Activated CD4-positive, alpha-beta T cell treated with anti-CD3 and anti-CD28 coated beads, Interleukin-2, amount 50 U/mL, for 1 hour (primary cell): ENCODE measurements at places on chromosomes 2 and 18.

DNA sequence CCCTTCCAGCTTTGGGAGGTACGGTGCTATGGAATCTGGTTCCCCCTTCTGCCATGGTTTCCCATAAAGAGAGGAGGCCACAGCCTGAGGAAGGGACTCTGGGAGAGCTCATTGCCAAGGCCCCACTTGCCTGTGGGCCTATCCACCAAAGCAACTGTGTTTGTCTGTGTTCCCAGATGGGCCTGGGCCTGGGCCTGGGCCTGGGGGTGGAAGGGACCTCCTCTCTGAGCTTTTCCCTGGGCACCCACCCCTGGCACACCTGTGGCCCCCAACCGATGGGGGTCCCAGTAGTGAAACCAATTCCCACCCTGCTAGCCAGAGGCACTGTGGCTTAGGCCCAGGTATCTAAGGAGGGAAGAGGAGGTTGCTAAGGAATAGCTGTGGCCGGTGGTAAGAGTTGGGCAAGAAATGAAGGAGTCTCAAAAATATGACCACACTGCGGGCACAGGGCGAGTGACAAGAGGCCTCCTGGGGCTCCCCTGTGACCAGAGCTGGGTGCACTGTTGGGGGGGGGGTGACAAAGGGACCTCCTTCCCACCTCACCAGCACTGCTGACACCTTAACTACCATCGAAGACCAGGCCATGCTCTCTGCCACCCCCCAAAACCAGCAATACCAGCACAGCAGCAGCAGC, 4.9 kb upstream of the DUSP2 start:
- DNase-seq = no peak

DNA sequence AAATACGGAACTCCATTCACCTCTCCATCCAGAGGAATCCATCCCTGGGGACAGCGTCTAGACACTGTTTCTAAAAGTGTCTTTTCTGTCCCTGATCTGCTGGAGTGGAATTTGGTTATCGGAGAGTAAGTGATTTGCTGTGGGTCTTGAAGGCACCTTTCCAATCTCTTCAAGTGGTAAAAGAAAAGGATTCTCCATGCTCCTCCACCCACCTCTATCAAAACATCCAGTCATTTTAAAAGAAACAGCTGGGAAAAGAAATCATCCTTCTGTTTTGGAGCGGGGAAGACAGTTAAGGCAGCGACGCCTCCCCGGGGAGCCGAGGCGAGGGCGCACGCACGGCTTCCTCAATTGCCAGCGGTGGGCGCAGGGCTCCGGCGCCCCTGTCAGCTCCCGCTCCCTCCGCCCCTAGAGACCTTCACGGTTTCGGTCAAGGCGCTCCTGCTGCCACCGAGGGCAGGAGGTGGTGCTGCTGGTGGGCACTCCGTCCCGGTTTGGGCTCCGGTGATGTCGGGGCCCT, 547 bp downstream of the SLC35F5 start:
- peak; percentile 16 for DNase-seq

DNA sequence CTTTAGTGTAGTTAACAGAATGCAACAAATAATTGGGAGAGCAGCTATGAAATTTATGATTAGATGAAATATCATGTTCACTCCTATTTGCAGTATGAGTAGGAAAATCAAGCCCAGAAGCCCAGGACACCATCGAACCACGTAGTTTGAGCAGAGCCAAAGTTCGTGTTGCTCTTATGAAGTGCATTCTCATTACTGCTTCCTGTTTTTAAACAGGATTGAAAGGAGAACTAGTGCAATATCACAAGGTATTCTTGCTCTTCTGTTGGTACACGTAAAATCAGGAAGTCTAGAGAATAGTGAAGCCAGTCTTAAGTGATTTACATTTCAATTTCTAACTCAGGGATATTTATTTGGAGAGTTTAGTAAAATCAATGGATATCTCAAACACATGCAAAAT, 21.1 kb downstream of the ARHGAP15 start:
- no peak for DNase-seq

- DNase-seq = no peak
Observed at GRCh38 chr2:218831378-218831990, at the start of gene PRKAG3. Gene PRKAG3 (minus strand): TSS chr2:218831803.

DNA sequence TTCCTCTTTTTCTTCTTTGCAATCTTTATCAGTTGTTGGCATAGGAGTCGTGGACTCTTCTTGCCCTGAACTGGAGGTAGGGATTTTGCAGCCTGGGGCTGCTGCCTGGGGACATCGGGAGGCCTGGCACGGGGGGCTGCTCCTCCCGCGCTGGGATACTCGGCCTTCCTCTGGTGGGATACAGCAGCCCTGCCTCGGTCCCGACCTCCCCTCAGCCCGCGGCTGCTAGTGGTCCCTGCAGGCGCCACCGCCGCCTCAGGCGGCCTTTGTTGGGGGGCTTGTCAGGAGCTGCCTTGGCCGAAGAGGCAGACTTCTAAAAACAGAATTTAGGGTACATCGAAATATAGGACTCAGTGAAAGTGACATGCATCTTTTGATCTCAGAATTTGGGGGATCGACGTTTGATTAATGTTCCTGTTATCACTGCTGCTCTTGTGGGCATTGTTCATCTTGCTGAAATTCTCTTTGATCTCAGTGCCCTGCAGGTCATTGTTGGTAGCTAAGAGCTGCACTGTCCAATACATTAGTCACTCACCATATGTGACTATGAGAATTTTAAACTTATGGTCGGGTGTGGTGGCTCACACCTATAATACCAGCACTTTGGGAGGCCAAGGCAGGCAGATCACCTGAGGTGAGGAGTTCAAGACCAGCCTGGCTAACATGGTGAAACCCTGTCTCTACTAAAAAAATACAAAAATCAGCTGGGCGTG, 16.3 kb downstream of the POLR2D start:
- no peak for DNase-seq

GRCh38 chr2:237012577-237013267, 73.0 kb upstream of the COPS8 start:
- DNase-seq = no peak

DNA sequence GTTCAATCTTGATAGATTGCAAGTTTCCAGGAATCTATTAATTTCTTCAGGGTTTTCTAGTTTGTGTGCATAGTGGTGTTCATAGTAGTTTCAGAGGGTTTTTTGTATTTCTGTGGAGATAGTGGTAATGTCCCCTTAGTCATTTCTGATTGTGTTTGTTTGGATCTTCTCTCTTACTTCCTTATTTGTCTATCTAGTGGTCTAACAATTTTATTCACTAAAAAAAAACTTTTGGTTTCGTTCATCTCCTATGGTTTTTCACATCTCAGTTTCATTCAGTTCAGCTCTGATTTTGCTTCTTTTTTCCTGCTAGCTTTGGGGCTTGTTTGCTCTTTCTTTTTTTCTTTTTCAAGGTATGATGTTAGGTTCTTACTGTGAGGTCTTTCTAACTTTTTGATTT, 94.5 kb downstream of the SNTG2 start:
- DNase-seq = no peak
